ENCODE measurements at places on chromosomes 11 and 22.

DNA sequence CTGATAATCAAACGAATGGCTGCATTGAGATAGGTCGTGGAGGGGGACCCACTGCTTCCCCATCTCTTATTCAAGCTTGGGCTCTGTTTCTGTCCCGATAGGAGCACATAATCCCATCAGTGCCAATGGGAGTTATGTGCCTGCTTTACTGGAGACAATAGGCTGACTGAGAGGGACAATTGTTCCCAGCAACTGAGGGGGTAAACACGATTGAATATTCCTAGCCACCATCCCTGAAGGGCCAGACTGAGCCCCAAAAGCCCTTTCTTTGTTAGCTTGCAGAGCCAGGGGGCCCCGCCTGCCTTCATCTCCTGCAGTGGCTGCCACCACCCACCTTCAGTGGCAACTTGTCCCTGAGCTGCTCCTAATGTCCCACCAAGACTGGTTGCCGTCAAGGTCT, 172.8 kb upstream of the NAV2 start:
- H3K36me3 ChIP-seq: no peaks in the 10 kb centered on the region
- DNase-seq: no peak
- peaks cover 7% of the 10 kb centered on the region for H3K4me1 ChIP-seq
- no peak overlapping the region for H3K27ac ChIP-seq

GRCh38 chr11:130454491-130455252, 6.2 kb downstream of the ADAMTS15 start:
- no peaks in the 10 kb centered on the region for H3K4me1 ChIP-seq
- DNase-seq: no peak
- no peaks in the 10 kb centered on the region for H3K27me3 ChIP-seq
- no peaks in the 10 kb centered on the region for H3K36me3 ChIP-seq
- H3K27ac ChIP-seq: no peak overlapping the region
- no peak overlapping the region for H3K4me3 ChIP-seq

DNA sequence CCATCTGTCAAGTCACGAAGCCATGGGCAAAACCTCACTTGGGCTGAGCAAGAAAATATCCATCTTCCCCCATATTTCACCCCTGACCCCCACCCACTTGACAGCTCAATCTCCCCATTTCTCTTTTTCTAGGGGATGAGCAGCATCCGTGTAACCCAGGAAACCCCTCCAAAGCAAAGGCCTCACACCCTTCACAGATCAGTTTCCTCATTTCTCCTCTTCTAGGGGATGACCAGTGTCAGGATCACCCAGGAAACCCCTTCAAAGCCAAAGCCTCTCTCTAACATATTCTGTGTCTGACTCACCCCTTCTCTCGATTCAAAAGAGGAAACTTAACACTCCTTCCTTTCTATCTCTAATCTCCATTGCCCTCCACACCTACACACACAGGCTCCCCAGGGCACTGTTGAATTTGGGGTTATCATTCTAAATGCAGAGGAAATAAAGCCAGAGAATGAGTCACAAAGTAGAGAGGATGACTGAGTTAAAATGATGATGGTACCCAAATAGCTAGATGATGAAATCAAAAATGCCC, 439.7 kb downstream of the BUD13 start:
- H3K36me3 ChIP-seq: no peaks in the 10 kb centered on the region
- H3K27me3 ChIP-seq: no peaks in the 10 kb centered on the region
- H3K27ac ChIP-seq: no peak overlapping the region

- H3K27ac ChIP-seq: no peak overlapping the region
- DNase-seq: no peak
- no peak overlapping the region for H3K4me3 ChIP-seq
- H3K4me1 ChIP-seq: no peaks in the 10 kb centered on the region
- no peaks in the 10 kb centered on the region for H3K36me3 ChIP-seq
- no peaks in the 10 kb centered on the region for H3K27me3 ChIP-seq
Measured at GRCh38 chr11:91970624-91971023, 254.0 kb upstream of the FAT3 start.

GRCh38 chr11:61473370-61474012, 35.1 kb upstream of the LRRC10B start:
- H3K27me3 ChIP-seq: 0 out of 2 replicates have a peak, but pooled peaks cover 6% of the 10 kb centered on the region
- H3K36me3 ChIP-seq: no peaks in the 10 kb centered on the region
- no peaks in the 10 kb centered on the region for H3K4me1 ChIP-seq
- DNase-seq: no peak

DNA sequence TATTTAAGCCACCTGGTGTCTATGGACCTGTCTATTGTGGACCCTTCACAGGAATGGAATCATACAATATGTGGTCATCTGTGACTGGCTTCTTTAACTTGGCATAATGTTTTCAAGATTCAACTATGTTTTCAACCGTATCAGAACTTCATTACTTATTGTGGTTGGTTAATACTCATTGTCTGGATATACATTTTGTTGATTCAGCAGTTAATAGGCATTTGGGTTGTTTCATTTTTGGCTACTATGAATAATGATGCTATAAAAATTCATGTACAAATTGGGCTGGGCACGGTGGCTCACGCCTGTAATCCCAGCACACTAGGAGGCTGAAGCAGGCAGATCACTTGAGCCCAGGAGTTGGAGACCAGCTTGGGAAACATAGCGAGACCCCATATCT, 2.5 kb upstream of the RAPSN start:
- H3K4me1 ChIP-seq: no peaks in the 10 kb centered on the region
- no peak overlapping the region for H3K27ac ChIP-seq
- DNase-seq: no peak
- H3K27me3 ChIP-seq: no peaks in the 10 kb centered on the region
- H3K4me3 ChIP-seq: no peak overlapping the region

- no peaks in the 10 kb centered on the region for H3K27me3 ChIP-seq
- H3K4me3 ChIP-seq: no peak overlapping the region
- peaks cover 3% of the 10 kb centered on the region for H3K36me3 ChIP-seq
- peaks cover 29% of the 10 kb centered on the region for H3K4me1 ChIP-seq
Measured at GRCh38 chr11:9571071-9571762, 2.3 kb upstream of the WEE1 start.

GRCh38 chr22:31036671-31037550, 44.2 kb upstream of the SMTN start:
- H3K27ac ChIP-seq: no peak overlapping the region
- H3K27me3 ChIP-seq: no peaks in the 10 kb centered on the region
- no peak for DNase-seq
- no peaks in the 10 kb centered on the region for H3K4me1 ChIP-seq
- H3K4me3 ChIP-seq: no peak overlapping the region
- H3K36me3 ChIP-seq: no peaks in the 10 kb centered on the region

DNA sequence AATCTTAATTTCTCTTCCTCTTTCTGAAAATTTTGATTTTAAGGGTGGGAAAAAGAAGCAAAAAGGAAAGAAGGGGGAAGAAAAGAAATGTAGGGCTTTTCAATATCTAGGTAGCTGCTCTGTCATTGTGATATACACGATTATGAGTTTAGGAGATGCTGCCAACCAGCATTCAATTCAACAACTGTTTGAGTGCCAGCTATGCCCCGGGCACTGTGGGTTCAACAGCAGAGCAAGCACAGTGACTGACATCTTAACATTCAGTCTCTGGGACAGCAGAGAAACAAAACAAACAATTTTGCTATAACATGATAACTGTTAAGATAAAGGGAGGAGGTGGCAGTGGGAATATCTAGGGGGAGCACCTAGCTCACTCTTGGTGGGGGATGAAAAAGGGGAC, 91.6 kb downstream of the DBX1 start:
- H3K4me3 ChIP-seq: no peak overlapping the region
- no peaks in the 10 kb centered on the region for H3K4me1 ChIP-seq
- no peak for DNase-seq
- no peaks in the 10 kb centered on the region for H3K27me3 ChIP-seq
- no peaks in the 10 kb centered on the region for H3K36me3 ChIP-seq
- H3K27ac ChIP-seq: no peak overlapping the region

DNA sequence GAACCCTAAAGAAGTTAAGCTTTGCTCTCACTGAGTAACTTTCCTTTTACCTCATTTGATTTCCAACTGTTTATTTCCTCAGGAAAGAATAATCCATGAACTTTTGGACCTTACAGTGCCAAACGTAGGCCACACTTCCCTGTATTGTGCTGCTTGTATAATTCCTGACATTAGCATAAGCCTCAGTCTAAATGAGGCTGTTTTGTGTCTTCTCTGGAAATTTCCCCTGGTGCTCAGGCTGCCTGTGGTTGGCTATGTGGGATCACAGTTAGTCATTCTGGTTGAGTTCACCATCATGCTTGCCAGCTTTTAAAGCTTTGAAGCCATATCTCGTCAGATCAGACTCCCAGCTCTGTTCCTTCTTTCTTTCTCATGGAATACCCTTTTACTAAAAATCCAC, 107.0 kb downstream of the FAM76B start:
- peaks cover 25% of the 10 kb centered on the region for H3K4me1 ChIP-seq
- DNase-seq: no peak
- H3K4me3 ChIP-seq: no peak overlapping the region
- no peaks in the 10 kb centered on the region for H3K27me3 ChIP-seq

DNA sequence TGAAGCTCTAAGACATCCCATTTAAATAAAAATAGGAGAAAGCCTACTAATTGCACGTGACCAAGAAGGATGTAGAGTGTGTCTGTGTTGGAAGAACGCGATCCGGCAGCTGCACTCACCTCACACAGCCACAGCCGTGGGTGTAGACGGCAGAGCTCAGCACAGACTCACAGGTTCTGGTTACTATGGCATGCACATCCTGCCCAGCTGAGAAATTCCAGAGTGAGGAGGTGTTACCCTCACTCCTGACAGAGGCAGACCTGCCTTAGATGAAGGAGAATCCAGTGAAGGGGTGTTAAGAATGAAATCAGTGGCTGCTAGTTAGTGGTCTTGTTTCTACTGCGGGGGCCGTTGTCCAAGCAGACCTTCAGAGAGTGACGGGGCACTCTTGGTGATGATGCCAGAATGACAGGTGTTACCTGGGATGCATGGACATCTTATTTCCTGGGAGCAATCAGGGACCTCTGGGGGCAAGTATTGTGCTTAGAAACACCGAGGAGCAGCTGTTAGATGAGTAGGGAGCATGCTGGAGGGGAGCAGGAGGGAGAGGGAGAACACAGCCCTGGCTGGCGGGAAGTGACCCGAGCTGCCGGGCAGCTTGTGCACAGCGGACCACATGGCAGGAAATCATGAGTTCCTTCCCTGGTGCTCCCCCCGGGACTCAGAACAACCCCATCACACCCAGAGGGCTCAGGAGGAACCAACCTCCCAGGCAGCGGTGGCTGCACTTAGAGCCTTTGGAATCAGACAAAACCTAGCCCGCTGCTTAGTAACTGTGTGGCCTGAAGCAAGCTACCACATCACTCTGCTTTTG, 12.3 kb downstream of the KCNJ5 start:
- H3K4me3 ChIP-seq: no peak overlapping the region
- DNase-seq: no peak
- H3K4me1 ChIP-seq: no peaks in the 10 kb centered on the region
- no peak overlapping the region for H3K27ac ChIP-seq
- no peaks in the 10 kb centered on the region for H3K36me3 ChIP-seq

GRCh38 chr11:83087035-83087434, 15.3 kb upstream of the RAB30 start:
- H3K4me1 ChIP-seq: no peaks in the 10 kb centered on the region
- H3K36me3 ChIP-seq: no peaks in the 10 kb centered on the region
- no peak overlapping the region for H3K27ac ChIP-seq

DNA sequence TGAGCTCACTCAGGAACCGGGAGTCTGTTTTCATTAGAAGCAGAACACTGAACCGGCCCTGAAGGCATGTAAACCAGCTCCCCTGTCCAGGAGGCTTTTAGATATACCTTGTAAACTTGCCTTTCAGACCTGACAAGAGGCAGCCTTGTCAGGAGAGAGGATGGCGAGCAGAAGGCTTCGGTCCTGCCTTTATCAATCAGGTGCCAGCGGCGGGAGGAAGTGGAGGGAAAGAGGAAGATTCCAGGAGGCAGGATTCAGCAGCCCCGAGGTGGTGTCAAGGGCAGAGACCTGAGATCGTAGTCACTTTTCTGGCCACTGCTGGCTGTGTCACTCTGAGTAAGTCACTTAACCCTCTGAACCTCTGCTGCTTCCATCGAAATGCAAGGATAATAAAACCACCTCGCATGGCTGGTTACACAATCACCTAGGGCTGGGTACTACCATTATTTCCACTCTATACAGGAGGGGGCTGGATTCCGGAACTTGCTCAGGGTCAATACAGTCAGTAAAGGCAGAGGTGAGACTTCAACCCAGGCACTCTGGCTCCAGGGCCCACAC, 181.0 kb downstream of the CHST1 start:
- H3K36me3 ChIP-seq: no peaks in the 10 kb centered on the region
- no peak for DNase-seq
- no peaks in the 10 kb centered on the region for H3K27me3 ChIP-seq
- no peak overlapping the region for H3K27ac ChIP-seq
- no peak overlapping the region for H3K4me3 ChIP-seq
- H3K4me1 ChIP-seq: no peaks in the 10 kb centered on the region

DNA sequence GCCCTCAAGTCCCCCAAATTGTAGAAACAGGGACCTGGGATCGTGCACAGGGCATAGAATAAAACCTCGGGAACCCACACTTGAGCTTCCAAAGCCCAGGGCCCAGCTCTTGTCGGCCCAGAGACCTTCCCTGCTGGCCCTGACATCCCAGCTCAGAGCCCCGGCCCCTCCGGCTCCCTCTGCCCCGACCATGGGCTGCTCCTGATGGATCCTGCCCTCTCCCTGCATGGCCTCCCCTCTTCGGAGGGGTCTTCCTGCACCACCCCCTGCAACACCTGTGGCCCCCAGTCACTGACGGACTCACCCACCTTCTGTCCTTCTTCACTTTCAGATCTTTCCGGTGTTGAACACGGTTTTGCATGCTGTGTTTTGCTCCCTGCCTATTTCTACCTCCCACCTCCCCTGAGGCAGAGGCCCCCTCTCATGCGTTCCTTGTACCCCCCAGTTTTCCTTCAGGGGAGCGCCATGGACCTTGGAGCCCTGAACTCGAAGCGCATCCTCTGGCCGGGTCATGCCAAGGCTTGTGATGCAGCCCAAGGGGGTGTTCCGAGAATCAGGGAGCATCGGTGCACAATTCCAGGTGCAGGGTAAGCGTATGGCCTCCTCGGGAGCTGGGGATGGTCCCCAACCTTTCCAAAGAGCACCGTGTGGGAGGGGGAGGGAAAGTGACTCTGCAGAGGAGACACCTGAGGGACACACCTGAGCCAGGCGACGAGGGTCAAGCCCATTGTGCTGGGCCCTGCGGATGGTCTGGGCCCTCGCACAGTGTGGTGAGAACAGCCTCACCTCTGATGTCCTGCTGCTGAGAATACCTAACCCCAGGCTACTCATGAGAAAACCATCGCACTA, 666.4 kb downstream of the BRD1 start:
- no peak overlapping the region for H3K4me3 ChIP-seq
- H3K27me3 ChIP-seq: peaks cover 81% of the 10 kb centered on the region
- no peak overlapping the region for H3K27ac ChIP-seq

DNA sequence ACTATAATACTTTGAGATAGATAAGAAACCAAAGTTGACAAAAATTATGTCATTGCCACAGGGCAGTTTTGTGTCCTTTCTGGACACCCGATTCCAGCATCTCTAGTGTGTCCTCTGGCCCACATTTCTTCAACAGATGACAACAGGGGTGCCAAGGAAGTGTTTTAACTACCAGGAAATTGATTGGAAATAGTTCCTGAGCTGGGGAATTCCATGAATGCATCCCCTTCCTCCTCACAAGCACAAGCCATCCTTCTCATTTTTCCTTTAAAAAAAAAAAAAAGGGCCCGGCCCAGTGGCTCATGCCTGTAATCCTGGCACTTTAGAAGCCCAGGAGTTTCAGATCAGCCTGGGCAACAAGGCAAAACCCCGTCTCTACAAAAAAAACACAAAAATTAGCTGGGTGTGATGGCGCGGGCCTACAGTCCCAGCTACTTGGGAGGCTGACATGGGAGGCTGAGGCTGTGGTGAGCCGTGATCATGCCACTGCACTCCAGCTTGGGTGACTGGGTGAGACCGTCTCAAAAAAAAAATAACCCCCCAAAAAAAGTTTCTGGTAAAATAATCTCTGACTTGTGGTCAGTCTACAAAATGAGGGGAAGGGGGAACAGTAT, 797 bp upstream of the B3GAT3 start:
- 0 out of 2 replicates have a peak, but pooled peaks cover 4% of the 10 kb centered on the region for H3K36me3 ChIP-seq
- H3K4me3 ChIP-seq: peak overlapping the region; percentile 9
- H3K4me1 ChIP-seq: peaks cover 10% of the 10 kb centered on the region
- peak overlapping the region; percentile 59 for H3K27ac ChIP-seq

Measured in MM.1S (cell line).